ENCODE measurements at places on chromosomes 4 and X. TPM values are rescaled to one million over a fixed set of nuclear protein-coding genes. Genes with fewer than 3 reads are reported as not detected.

The SLC16A2 gene
- 0.99 TPM for total RNA-seq

The TXK gene
- 1.7 TPM for total RNA-seq

GRCh38 chrX:49139713-49140112, 16.2 kb upstream of the GPKOW start:
- H3K36me3 ChIP-seq = no peaks in the 10 kb centered on the region
- no peak overlapping the region for H3K27ac ChIP-seq
- no peaks in the 10 kb centered on the region for H3K27me3 ChIP-seq
- H3K4me3 ChIP-seq = no peak overlapping the region
- no peaks in the 10 kb centered on the region for H3K4me1 ChIP-seq

The C4orf51 gene
- not detected for total RNA-seq

The ANOS1 gene
- total RNA-seq = 2.8 TPM

The FGFR3 gene
- total RNA-seq = 254 TPM

The PPEF1 gene
- not detected for total RNA-seq

- H3K27me3 ChIP-seq = no peaks in the 10 kb centered on the region
- H3K4me3 ChIP-seq = peak overlapping the region; percentile 27
- peaks cover 27% of the 10 kb centered on the region for H3K4me1 ChIP-seq
- no peak for DNase-seq
- peak overlapping the region; percentile 42 for H3K27ac ChIP-seq
Observed at GRCh38 chr4:148216866-148217814, 225.1 kb downstream of the NR3C2 start.

DNA sequence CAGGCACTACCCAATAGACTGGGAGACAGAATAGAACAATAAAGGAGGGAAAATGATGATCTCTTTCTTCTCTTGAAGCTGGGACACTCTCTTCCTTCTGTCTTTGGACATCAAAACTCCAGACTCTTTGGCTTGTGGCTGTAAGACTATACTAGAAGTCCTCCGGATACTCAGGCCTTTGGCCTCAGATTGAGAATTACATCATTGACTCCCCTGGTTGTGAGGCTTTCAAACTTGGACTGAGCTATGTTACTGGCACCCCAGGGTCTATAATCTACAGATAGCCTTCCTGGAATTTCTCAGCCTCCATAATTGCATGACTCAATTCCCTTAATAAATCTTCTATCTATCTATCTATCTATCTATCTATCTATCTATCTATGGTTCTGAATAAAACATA, 294.2 kb upstream of the CT83 start:
- no peak overlapping the region for H3K4me3 ChIP-seq
- H3K27me3 ChIP-seq = no peaks in the 10 kb centered on the region
- no peaks in the 10 kb centered on the region for H3K36me3 ChIP-seq
- H3K27ac ChIP-seq = no peak overlapping the region

The PAGE5 gene
- total RNA-seq = not detected

DNA sequence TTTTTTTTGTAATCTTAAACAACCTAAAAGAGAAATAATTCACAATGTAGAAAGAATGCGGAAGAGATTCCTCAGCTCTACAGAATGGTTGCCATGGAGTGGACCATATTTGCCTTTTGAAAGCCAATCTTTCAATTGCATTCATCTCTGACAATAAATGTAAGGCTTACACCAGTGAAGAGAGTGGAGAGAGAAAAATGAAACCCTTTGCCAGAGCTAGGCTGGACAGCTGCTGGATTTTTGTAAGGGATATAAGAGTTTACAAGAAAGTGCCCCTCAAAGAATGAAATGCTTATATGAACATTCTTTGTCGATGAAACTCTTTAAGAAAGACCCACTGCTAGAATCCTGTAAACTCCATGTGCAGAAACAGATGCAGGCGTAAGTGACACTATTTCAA, 66.0 kb upstream of the FAT1 start:
- H3K27ac ChIP-seq = no peak overlapping the region
- no peaks in the 10 kb centered on the region for H3K27me3 ChIP-seq
- H3K36me3 ChIP-seq = no peaks in the 10 kb centered on the region
- H3K4me3 ChIP-seq = no peak overlapping the region

GRCh38 chrX:7219153-7219705, 71.3 kb upstream of the PUDP start:
- no peak overlapping the region for H3K27ac ChIP-seq
- no peaks in the 10 kb centered on the region for H3K27me3 ChIP-seq
- H3K36me3 ChIP-seq = no peaks in the 10 kb centered on the region
- no peak for DNase-seq

The MAP9 gene
- total RNA-seq = 4.2 TPM

The P2RY4 gene
- not detected for total RNA-seq

- H3K4me1 ChIP-seq = no peaks in the 10 kb centered on the region
- no peaks in the 10 kb centered on the region for H3K36me3 ChIP-seq
- no peak overlapping the region for H3K27ac ChIP-seq
- DNase-seq = no peak
- no peaks in the 10 kb centered on the region for H3K27me3 ChIP-seq
Observed at GRCh38 chr4:22522706-22523501, 7.0 kb upstream of the ADGRA3 start.

DNA sequence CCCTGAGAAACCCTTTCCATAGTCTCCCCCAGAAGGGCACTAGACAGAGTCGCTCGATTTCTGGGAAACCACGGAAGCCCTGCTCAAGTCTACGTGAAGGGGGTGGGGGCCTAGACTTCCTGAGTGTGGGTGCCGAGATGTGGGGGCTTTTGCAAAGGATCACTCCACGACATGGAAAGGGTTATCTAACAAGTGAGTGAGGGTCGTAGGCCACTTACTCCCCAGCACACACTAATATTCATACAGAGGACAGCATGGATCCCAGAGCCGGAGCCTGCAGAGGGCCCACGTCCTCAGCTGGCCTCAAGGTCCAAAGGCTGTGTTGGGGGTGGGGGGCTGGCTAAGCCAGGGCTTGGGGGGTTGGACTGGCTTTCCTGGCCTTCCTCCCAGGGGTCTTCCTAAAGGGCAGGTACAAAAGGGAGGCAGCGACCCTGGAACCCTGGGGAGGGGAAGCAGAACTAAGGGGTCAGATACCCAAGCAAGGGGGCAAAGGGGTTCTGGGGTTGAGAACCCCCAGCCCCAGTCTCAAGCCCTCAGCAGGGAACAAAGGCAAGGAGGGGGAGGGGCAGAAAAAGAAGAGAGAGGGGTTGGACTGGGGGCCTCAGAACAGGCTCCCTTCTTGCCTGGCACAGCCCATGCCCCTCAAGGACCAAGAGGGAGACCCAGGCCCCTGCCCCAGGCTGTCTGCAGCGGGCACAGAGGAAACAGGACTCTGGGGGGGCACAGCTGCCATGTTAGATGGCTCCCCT, 1.6 kb downstream of the HMX1 start:
- peaks cover 25% of the 10 kb centered on the region for H3K27me3 ChIP-seq
- DNase-seq = no peak
- H3K4me3 ChIP-seq = no peak overlapping the region
- H3K4me1 ChIP-seq = peaks cover 38% of the 10 kb centered on the region
- H3K36me3 ChIP-seq = no peaks in the 10 kb centered on the region

The IBSP gene
- total RNA-seq = not detected

The FAM9B gene
- not detected for total RNA-seq

The TRIM61 gene
- not detected for total RNA-seq

The PABPC1L2B gene
- total RNA-seq = not detected

DNA sequence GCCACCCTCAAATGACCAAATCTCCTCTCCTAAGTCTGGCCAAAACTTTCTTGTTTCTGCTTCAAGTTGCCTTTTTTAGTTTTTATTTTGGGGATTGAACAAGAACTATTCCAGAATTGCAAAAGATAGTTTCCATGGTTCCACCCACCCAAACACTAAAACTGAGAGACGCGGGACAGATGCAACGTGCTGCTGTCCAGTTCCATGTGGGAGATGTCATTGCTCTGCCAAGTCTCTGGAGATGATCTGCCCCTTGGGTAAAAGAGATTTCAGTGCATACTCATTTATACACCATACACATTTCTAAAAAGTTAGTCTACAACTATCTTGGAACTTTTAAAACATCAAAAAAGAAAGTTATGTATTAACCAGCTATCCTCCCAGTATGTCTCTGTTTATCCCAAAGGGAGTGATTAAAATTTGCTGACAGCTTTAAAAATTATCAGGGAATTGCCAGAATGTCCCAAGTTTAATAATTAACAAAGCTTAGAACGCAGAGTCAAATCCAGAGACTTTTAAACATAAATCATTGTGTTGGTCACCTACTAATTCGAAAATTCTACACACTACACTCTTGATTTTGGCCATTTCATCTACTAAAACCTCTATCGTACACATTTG, 3.2 kb downstream of the MAOB start:
- H3K4me3 ChIP-seq = no peak overlapping the region
- no peaks in the 10 kb centered on the region for H3K4me1 ChIP-seq
- H3K27me3 ChIP-seq = no peaks in the 10 kb centered on the region
- H3K36me3 ChIP-seq = no peaks in the 10 kb centered on the region
- H3K27ac ChIP-seq = no peak overlapping the region

- peaks cover 14% of the 10 kb centered on the region for H3K4me1 ChIP-seq
- H3K4me3 ChIP-seq = no peak overlapping the region
- peaks cover 58% of the 10 kb centered on the region for H3K36me3 ChIP-seq
- DNase-seq = no peak
Observed at GRCh38 chr4:158871335-158871724, 102.5 kb downstream of the FNIP2 start.

GRCh38 chr4:8457646-8458252, 17.2 kb downstream of the TRMT44 start:
- no peaks in the 10 kb centered on the region for H3K27me3 ChIP-seq
- no peak overlapping the region for H3K27ac ChIP-seq
- DNase-seq = no peak

The NPY2R gene
- total RNA-seq = not detected

The ZXDA gene
- total RNA-seq = 6.1 TPM

DNA sequence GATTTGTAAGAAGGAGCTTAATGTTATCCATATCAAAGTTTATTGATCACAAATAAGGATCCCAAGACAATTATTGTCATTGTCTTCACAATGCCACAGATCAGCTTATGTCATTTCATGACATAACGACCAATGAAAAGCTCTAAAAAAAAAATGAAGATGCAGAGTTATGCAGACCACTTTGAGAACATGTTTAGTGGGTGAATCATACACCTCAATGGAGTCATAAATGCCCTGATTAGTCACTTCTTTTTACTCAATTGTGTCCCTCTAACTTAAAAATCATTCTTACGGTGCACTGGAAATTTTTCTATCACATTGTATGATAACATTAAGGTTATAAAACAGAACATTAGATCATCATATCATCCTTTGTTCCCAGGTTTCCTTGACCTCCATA, 87.6 kb upstream of the GABRG1 start:
- no peak for DNase-seq
- no peak overlapping the region for H3K27ac ChIP-seq
- H3K27me3 ChIP-seq = no peaks in the 10 kb centered on the region
- no peak overlapping the region for H3K4me3 ChIP-seq
- no peaks in the 10 kb centered on the region for H3K36me3 ChIP-seq

DNA sequence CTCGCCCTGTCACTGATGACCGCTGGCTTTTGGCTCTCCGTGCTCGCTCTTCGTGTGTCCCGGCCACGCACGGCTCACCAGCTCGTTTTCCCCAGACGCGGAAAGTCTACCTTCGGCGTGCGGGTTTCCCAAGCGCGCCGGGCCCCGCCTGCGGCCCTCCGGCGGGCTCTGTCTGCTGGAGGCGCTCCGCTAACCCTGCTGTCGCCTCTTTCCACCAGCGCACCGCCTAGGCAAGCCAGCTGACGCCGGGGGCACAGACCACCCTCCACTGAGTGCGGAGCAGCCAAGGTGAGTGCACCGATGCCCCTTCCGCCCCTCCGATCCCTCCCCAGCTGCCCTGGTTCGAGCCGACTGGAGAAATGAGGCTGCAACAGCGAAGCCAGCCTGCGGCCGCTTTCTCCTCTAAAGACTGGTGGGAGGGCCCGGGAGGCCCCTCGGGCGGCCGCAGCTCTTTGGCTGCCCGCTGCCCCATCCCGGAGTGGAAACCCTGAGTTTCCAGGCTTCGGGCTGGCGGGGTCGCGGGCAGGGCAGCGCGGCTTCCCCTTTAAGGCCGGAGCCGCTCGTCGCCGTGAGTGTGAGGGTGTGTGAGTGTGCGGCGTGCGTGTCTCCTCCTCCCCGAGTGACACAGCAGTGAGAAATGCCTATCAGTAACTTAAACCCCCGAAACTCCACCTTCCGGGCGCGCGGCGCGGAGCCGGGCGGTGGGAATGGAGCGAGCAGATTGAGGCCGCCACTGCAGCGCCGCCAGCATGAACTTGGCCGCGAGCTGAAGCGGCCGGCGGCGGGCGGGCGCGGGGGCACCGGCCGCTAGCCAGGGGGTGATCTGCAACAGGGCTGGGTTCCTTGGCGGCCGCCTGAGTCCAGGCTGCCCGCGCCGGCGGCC, at the start of gene MAMLD1:
MAMLD1 (plus strand) TSS at position 719 of the 883 bp plus-strand sequence. CDS start 82,200 bp downstream, outside the sequence.
- no peak for DNase-seq
- H3K4me3 ChIP-seq = peak within 1 kb of the TSS; percentile 58
- H3K36me3 ChIP-seq = no peaks in the 10 kb centered on the region
- peak within 1 kb of the TSS; percentile 66 for H3K27ac ChIP-seq
- H3K27me3 ChIP-seq = no peaks in the 10 kb centered on the region

- H3K4me1 ChIP-seq = peaks cover 41% of the 10 kb centered on the region
- H3K27ac ChIP-seq = no peak overlapping the region
- DNase-seq = no peak
- H3K27me3 ChIP-seq = no peaks in the 10 kb centered on the region
- H3K36me3 ChIP-seq = no peaks in the 10 kb centered on the region
- no peak overlapping the region for H3K4me3 ChIP-seq
Observed at GRCh38 chr4:139910106-139910505, 243.9 kb downstream of the MAML3 start.

DNA sequence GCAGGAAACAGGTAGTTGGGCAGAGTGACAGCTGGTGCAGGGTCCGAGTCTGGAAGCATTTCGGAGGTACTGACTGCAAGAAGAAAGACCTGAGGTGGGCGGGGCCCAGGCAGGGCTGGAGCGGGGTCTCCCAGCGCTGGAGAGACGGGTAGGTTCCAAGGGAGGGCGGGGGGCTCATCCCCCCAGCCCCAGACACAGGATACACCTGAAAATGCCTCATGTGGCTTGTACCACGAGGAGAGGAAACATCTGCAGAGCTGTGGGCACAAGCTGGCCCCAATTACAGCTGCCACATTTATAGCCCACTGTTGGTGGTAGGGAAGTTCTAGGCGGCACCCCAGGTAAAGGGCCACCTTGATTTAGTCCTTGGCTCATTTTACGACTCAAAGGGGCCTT, 38.0 kb downstream of the ELF4 start:
- no peak overlapping the region for H3K27ac ChIP-seq
- peaks cover 71% of the 10 kb centered on the region for H3K36me3 ChIP-seq
- DNase-seq = no peak
- no peak overlapping the region for H3K4me3 ChIP-seq
- no peaks in the 10 kb centered on the region for H3K4me1 ChIP-seq

GRCh38 chr4:183950536-183950935, 45.4 kb downstream of the STOX2 start:
- H3K4me1 ChIP-seq = no peaks in the 10 kb centered on the region
- H3K27ac ChIP-seq = no peak overlapping the region
- H3K4me3 ChIP-seq = no peak overlapping the region
- no peaks in the 10 kb centered on the region for H3K27me3 ChIP-seq

DNA sequence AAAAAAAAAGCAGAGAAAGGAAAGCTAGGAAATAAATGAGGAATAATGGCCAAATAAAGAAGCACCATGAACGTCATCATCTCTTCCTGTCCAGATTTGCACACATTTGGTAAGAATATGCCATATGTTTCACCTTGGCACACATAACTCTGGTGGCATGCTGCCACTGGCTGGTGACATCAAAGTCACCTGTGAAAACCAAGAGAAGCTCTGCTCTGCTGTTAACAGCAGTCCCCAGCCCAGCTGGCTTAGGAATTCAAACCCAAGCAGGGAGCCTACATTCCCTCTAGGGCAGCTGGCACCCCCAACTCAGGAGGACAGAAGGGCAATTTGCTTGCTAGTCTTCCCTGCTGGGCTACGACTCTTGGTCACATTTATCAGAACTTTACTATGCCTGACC, 77.6 kb downstream of the RASL11B start:
- H3K27ac ChIP-seq = no peak overlapping the region
- no peak overlapping the region for H3K4me3 ChIP-seq
- no peaks in the 10 kb centered on the region for H3K4me1 ChIP-seq
- DNase-seq = no peak
